Transverse colon (tissue), 4 donors: ENCODE measurements at places on chromosomes 5 and 9. TPM values are rescaled to one million over a fixed set of nuclear protein-coding genes. Genes with fewer than 3 reads are reported as not detected.

GRCh38 chr9:32940740-32941139 is 60.7 kb downstream of the APTX start:
- H3K27me3 ChIP-seq = no peaks in the 10 kb centered on the region
- H3K4me3 ChIP-seq = no peak overlapping the region
- no peak overlapping the region for H3K27ac ChIP-seq

- H3K27me3 ChIP-seq = no peaks in the 10 kb centered on the region
- DNase-seq = no peak
- no peaks in the 10 kb centered on the region for H3K36me3 ChIP-seq
- no peak overlapping the region for H3K4me3 ChIP-seq
Measured at GRCh38 chr5:119287547-119288111, 68.2 kb upstream of the TNFAIP8 start.

DNA sequence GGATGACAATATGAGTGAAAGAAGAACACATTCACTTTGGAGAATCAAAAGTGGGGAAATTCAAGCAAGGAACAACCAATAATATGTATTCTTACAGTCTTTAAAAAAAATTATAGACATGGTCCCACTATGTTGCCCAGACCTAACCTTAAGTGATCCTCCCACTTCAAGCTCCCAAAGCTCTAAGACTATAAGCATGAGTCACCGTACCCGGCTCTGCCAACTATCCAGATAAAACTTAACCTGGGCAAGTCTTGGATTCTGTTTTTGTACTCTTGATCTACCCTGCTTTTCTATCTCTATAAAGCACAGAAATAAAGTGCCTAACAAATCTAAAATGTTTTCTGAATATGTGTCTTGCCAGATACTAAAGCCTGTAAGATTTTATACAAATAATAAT is 30.9 kb downstream of the CEMIP2 start:
- H3K27ac ChIP-seq = peak overlapping the region; percentile 15
- peak; percentile 38 for DNase-seq
- H3K27me3 ChIP-seq = no peaks in the 10 kb centered on the region

DNA sequence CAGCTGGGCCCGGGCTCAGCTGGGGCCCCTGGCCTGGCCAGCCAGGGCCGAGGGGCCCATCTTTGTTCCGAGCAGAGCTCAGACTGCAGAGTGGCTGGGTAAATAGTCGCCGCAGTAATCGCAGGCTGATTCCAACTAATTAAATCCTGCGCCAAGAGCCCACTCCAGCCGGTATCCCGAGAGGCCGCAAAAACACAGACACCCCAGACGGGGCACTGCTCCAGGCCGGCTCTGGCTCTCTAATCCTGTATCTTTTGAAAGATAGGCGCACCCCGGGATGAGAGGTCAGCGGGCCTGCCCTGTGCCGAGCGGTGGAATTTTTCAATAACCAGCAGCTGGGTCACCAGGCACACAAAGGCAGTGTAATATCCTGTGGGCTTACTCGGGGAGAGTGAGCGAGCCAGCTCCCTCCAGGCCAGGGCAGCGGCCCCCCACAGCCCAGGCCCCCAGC is 57.7 kb downstream of the LMX1B start:
- no peak overlapping the region for H3K27ac ChIP-seq
- H3K27me3 ChIP-seq = peaks cover 98% of the 10 kb centered on the region
- DNase-seq = no peak
- no peak overlapping the region for H3K4me3 ChIP-seq

DNA sequence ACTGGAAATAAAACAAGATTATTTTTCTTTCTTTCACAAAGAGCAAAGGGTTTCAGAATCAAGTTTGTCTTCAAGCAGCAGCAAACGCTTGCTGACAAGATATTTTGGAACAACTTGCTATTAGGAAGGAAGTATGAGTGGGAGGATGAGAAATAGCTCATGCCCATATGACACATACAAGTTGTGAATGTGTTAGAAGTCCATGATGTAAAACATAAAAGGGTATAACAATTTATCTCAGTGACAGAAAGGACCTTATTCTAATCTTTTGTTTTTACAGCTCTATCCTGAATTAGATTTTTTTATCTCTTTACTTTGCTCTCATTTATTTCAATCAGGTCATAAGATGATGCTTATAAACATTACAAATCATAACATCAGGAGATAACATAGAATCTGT is 516.6 kb upstream of the MEF2C start:
- H3K27me3 ChIP-seq = no peaks in the 10 kb centered on the region
- H3K27ac ChIP-seq = no peak overlapping the region
- no peak overlapping the region for H3K4me3 ChIP-seq
- no peak for DNase-seq
- no peaks in the 10 kb centered on the region for H3K4me1 ChIP-seq
- no peaks in the 10 kb centered on the region for H3K36me3 ChIP-seq

DNA sequence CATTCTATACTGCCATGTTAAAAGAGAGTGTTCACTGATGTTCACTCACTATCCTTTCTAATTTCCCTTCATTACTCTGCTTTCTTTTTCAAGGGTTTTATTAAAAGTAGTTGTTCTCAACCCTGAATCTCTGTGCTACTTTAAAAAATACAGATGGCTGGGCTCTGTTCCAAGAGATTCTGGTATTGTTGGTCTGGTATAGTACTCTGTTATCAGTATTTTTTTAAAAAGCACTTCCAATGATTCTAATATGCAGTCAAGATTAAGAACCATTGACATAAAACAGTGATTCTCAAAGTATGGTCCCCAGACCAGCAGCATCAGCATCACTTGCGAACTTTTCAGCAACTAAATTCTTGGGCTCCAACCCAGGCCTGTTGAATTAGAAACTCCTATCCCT is 77.0 kb upstream of the STARD4 start:
- no peaks in the 10 kb centered on the region for H3K27me3 ChIP-seq
- no peak for DNase-seq
- H3K27ac ChIP-seq = no peak overlapping the region
- no peaks in the 10 kb centered on the region for H3K36me3 ChIP-seq
- H3K4me1 ChIP-seq = no peaks in the 10 kb centered on the region

EPB41L4B gene
- total RNA-seq = 115 TPM
